Fibroblast of pulmonary artery (primary cell): ENCODE measurements at places on chromosomes 16 and 17.
A peak's percentile ranks its signal among the peaks of the same experiment; 100 is the strongest.

- no peak for DNase-seq
Observed at GRCh38 chr16:918068-918467, 52.7 kb downstream of the LMF1 start.

DNA sequence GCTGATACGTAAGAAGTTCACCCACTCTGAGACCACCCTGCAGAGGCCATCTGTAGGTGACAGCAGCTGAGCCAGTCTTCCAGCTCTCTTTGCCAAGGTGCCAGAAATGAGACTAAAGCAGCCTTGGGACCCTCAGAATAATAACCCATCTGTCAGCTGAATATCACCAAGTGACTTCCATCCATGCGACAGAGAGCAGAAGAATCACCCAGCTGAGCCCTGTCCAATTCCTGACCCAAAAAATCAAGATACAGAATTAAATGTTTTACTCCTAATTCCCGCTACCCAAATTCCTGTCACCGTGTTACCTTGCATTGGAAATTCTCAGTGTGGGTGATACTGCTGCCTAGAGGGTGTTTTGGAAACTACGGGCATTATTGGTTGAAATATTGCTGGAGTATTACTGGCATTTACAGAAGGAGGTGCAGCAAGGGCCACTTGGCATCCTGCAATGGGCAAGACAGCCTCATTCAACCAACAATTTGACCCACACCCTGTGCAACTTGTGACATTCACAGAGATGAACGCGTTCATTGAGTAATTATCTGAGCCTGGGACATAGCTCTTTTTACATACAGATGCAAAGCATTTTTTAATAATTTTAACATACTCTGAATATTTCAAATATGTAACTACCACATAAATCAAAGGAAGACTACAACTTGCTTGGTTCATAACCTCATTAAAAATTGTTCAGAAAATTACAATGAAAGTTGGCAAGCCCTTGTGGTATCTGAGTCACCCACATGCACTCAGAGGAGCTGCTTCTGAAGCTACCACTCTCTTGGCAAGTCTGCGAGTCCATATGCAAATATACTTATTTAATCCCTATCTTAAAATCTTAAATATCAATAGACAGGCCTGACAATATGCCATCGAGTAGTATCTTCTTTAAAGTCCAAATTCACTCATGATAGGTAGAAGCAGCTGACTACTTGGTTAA, 126.6 kb downstream of the C16orf95 start:
- no peak for DNase-seq

- no peak for DNase-seq
Observed at GRCh38 chr17:51725185-51725584, 433.3 kb downstream of the CA10 start.

DNA sequence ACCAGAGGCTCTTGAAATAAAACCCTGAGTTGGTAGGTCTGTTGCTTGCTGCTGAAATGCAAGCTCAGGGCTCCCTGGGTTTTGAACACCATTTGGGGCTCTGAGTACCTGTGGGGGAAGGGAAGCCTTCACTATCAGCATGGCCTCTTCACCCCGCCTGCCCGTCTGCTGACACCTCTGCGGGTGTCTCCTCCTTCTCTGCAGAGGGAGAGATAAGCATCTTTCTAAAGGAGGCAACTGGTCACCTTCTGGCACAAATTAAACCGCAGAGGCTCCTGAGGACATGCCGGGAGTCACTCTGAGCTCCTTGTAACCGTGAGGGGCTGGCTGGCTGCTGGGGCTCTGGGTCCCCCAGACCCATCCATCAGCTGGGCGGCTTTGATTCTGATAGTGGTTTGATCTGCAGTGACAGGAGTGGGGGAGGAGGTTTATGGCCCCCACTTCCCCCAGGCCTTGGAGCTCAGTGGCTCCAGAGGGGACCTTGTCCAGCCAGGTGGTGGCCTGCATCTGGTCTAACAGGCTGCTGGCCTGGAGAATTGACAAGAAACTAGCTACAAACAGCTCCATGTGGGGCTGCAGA, 123.5 kb downstream of the IRF8 start:
- DNase-seq: no peak

GRCh38 chr17:40038882-40039513, 15.2 kb downstream of the MED24 start:
- peak; percentile 88 for DNase-seq

DNA sequence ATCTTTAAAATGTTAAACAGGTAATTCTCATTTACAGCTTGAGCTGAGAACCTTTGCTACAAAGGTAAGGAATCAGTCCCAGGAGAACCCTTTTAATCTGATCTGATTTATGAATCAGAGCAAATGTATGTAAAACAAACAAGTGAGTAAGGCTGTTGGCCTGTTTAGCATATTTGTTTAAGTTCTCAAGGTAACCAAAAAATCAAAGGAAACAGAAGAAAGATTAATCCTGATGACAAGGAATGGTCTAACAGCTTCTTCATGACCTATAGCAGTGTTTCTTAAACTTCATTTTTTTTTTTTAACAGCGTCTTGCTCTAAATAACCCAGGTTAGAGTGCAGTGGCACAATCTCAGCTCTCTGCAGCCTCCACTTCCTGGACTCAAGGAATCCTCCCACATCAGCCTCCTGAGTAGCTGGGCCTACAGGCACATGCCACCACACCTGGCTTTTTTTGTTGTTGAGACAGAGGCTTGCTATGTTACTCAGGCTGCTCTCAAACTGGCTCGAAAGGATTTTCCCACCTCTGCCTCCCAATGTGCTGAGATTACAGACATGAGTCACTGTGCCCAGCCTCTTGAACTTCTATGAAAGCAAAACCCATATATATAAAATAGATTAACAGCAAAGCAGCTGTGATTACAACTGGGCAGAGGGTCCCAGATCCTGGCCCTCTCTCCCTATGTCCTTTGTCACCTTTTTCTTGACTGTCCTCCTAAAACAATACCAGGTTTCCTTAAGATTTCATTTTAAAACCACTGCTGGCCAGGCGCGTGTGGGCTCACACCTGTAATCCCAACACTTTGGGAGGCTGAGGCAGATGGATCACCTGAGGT, 5.1 kb upstream of the JPT1 start:
- peak; percentile 44 for DNase-seq

DNA sequence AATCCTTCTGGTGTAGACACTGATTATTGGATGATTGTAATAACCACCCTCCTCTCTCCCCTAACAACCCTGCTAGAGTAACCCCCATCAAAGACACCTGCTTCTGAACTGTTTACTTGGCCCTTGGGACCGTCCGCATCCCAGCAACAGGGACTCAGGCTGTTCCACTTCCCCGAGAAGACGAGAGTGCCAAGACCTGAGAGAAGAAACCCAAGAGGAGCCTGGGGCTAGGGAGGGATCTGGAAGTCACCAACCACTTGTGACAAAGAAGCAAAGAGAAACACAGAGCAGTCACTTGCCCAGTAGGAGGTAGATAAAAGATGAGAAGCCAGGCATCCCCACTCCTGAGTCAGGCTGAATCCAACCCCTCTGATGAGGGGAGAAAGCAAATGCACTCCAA, 84.3 kb downstream of the CDH11 start:
- no peak for DNase-seq

- DNase-seq: no peak
Observed at GRCh38 chr16:4556112-4556511, at the start of gene C16orf96. TSS of gene C16orf96 (plus strand) at chr16:4556340. CDS start at chr16:4556490, 150 bp downstream.

DNA sequence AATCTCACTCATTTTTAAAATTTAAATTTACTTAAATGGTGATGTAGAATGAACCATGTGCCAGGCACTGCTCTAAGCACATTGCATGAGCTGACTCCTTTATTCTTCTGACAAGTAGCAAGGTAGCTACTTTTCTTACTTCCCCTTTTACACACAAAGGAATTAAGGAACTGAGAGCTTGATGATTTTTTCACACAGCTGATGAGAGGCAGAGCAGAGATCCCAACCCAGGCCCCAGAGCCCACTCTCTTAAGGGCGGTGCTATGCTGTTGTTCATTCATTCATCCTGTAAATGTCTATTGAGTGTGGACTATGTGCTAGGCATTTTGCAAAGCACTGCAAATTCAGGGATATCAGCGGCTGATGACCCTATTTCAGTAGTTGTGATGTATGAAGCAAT, 17.9 kb downstream of the SEC14L5 start:
- DNase-seq: no peak

DNA sequence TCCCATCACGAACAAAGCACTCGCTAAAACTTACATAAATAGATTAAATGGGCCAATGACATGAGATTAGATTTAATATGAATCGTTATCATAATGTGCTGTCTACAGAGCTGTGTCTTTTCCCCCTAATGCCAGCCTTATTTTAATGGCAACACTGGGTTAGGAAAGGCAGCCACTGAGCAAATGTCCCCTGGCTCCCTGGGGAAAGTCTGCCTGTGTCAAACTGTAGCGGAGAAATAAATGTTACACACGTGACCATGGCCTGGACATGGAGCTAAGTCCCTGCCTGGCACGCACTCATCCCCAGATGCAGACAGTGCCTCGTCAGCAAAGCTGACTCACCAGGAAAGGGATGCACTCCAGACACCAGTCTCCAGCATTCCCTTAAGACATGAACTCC, 61.3 kb upstream of the SDK2 start:
- peak; percentile 7 for DNase-seq

GRCh38 chr17:73210002-73210678, 17.3 kb downstream of the COG1 start:
- peak; percentile 22 for DNase-seq

DNA sequence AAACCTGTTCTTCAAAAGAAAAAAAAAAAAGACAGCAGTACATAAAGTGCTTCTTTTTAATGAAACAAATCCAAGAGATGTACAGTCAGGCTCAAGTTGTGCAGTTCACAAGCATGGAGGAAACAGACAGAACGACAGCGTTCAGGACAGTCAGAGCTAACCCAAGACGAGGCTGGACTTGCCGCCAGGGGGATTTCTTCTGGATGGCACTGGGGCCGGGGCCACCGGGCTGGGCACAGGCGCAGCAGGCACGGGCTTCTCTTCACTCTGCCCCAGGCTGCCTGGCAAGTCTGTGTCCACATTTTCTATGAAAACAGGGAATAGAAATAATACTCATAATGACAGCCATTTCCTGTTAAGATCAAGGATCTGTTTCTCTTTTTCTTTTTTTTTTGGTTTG, 4.4 kb upstream of the NT5C start:
- DNase-seq: no peak

DNA sequence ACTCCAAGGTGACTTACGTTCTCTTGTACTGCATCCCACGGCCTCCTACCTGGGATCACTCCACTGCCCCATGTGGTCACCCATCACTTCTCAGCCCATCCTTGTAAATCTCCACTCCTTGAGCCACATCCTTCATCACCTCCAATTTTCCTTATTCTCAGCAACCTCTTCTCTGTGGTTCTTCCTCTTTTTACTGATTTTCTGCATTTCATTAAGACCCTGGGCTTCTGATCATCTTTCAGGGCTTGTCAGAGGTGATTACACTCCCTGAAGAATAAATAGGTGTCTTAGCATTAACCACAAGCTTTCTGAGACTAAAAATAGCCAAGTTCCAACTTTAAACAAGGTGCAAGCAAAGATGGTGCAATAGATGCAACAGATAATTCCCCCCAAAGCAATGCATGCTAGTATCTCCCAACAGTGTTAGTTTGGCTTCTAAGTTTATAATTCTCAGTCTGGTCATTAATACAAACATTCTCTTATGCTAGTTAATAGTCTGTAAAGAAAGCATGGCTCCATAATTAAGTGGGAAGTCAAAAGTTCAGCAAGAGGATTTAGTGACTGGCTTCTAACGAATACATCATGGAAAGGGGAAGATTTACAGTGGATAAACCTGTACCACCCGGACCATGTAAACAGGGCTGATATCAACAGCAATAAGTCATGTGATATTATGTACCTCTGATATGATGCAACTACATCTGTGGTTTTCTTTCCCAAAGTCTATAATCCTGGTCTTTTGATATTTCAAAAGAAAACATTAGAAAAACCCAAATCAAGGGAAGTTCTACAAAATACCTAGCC, 47.4 kb upstream of the FOXJ1 start:
- no peak for DNase-seq

GRCh38 chr16:4123616-4124300, 7.5 kb upstream of the ADCY9 start:
- no peak for DNase-seq

DNA sequence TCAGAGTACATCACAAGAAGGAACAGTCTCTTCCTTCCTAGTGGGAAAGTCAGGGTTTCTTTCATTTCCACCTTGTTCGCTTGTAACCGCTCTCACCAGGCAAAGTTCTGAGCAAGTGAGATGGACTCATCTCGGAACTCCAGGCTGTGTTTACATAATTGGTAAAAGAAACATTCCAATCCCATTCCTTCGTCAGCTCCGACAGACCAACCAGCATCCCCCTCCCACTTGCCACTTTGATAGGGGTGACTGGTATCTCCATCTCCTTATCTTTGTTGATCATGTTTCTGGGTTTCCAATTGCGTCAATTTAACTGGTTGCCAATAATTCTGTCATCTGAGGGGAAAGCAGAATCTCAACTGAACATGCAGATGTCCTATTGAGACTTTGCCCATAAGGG, 36.8 kb upstream of the LYRM9 start:
- peak; percentile 11 for DNase-seq

DNA sequence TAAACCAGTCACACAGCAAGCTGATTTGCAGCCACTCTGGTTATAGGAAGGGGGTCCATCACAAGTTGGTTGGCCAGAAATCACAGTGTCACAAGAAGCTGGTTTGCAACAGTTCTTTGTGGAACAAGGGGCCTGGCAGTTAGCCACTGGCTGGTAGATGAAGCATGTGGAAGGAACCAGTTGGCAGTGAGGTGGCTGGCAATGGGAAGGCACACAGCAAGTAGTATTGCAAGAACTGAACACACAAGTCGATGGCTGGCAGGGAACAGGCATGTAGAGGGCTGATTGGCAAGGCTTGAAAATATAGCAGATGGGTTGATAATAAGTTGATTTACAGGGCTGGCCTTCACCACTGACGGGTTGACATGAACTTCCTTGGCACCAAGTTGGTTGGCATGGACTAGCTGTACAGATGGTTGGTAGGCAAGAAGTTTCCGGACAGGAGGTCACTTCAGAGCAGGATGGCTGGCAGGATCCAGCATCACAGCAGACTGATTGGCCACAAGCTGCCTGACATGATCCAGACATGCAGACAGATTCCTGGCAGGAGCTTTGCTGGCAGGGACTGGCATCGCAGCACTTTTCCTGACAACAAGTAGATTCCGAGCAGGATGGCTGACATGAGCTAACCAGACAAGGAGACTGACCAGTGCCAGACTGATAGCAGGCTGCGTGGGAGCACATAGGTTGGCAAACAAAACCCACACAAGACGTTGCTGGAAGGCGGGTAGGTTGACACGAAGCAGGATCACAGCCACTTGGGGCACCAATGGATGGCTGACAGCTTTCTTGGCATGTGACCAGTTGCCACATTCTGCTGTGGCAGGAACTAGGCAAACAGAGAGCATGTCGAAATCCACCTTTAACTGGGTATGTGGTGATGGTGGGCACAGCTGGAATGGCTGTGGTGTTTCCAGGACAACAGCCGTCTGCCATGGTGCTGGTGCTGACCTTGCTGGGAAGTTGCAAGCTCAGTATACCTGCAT, at the start of gene KRTAP29-1:
Gene KRTAP29-1 (minus strand): TSS at position 936 of the 986 bp plus-strand sequence. CDS start 0 bp downstream, at position 936.
- DNase-seq: no peak

DNA sequence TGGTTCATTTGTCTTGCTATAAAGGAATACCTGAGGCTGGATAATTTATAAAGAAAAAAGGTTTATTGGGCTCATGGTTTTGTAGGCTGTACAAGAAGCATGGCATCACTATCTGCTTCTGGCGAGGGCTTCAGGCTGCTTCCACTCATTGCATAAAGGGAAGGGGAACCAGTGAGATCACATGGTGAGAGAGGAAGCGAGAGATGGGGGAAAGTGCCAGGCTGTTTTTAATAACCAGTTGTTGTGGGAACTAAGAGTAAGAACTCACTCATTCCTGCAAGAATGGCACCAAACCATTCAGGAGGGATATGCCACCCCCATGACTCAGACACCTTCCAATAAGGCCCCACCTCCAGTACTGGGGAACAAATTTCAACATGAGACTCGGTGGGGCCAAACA, 24.3 kb downstream of the SPECC1 start:
- no peak for DNase-seq
